ENCODE measurements at places on chromosomes 5 and 9.

- DNase-seq, result no peak
Observed at GRCh38 chr5:57225553-57225952, 51.7 kb downstream of the GPBP1 start.

DNA sequence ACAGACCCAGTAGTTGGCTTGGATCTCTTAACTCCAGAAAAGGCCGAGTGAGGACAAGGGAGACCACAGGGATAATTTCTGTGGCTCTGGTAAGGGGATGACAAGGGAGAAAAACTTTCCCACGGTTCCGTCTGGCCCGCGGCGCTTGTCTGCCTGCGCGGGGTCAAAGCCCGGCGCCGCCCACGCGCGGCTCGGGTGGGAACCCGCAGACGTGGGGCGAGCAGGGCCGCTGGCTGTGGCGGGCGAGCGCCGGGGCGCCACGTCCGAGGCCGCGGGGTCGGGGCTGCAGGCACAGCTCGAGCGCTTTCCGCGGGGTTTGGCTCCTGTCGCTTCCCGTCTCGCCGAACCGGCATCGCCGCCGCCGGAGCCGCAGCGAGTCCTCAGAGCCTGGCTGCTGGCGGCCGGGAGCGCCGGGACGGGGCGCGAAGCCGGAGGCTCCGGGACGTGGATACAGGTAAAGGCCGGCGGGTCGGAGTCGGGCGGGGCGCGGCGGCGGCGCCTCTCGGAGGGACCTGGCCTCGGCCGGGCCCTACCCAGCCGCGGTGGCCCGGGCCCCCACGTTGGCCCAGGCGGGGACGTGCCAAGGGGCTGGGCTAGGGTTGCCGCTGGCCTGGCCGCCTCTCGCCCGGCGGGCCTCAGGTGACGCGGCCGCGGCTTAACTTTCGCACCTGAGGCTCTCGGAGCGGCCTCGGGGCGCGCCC, at the start of gene RNF180:
RNF180 (plus strand) TSS at position 344 of the 701 bp plus-strand sequence. CDS start 34,965 bp downstream, outside the sequence.
- DNase-seq, result no peak

DNA sequence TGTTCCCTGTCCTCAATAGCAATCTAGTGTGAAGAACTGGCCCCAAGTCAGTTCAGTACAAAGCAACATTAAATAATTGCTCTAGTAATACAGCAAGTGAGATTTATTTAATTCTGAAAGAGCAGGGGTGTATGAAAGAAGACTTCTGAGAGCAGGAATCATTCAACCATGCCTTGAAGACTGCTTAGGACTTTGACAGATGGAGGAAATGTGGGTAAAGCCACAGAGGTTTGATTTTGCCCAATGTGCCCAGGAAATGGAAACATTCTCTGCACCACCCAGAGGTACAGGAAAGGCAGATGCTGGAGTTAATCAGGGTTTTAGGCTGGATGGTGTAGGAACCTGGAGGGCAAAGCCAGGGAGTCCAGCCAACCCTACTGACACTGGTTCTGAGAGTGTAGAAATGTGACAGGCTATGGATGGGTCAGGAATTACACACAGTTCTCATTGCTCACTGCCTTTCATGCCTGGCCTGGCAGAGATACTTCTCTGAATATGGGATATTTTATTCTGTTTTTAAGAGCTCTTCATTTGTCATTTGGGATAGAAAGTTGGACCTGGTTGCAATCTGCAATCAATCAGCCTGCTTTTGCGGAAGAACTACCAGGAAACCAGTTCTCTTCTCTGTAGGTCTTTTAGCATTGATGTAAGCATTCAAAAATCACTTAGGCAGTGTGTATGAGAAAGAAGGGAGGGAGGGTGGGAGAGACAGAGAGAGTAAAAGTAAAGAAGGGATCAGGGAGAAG, 88.3 kb downstream of the BRINP1 start:
- DNase-seq, result no peak

- DNase-seq, result no peak
Observed at GRCh38 chr9:109561137-109561536, 63.0 kb upstream of the PTPN3 start.

DNA sequence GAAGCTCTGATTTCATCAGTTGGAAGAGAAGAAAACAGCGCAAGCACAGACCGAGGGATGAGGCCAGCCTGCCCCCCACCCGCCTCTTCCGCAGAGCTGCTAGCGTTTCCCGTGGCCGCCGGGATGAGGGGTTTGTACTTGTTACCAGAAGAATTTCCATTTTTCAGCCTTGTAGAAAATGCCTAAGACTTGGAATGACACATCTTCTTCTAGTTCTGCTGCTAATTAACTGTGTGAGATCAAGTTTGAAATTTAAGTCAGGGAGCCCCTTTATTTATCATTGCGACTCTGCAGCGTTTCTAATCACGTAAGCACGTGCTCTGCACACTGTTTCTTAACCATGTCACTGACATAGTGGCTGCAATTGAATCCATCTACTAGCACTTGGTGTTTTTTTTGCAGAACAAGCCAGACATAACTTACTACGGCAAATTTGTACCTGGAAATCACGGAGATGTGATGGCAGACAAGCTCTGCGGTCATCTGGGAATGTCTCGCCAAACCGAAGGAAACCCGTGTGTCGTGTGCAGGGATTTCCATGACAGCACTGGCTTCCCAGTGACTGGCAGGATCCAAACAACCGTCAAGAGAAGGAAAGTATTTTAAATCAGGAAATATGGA, 41.8 kb upstream of the ROR2 start:
- no peak for DNase-seq

DNA sequence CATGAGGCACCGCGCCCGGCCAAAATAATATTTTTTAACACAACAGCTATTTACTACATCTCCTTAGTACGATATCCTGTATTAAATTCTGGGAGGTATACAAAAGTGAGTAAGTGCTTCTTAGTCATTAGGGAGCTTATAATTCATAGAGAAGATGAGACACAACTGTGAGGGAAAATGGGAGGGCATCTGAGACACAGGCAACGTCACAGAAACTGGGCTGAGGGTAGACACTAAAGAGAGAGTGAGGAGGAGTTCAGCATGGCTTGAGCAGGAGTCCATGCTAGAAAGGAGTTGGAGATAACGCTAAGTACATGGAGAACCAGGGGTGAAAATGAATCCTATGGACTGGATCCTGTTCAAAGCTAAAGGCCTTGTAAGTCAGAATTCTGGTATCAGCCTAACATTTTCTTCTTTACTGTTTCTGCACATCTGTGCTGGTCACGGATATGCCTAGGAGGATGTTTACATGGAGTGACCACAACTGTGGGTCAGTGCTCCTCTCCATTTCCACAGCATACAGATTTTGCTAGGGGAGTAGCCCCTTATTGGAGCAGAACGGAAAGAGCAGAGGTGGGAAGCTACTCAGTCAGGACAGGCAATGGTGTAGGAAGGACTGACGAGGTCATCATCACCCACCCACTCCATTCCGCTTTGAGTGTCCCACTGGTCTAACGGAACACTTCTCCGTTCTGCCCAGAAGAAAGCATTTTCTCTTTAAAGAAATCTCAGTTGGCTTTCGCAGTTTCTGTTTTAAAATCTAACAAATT, 310.4 kb upstream of the EFNA5 start:
- DNase-seq, result no peak

DNA sequence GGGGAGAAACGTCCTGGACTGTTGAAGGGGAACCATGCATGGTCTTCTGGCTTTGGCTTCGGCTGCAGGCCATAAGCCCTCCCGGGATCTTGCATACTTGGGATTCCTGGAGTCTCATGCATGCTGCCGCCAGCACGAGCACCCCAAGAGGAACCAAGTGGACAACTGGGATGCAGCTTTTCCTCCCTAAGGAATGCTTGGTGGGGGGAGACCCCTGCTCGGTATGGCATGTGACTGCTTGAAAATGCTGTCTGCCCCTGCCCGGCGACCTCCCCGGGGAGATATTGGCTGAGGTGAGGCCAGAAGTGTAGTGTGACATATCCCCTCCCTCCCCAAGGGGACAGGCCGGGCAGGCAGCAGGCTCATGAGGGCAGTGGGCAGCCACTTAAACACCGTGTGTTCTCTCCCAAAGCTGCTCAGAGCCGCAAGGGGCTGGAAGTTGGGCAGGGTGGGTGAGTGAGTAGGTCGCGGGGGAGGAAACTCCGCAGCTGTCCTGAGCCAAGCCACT, 15.7 kb downstream of the TMEM171 start:
- DNase-seq, result no peak

GRCh38 chr9:37426846-37427245, 4.3 kb downstream of the GRHPR start:
- DNase-seq, result no peak

GRCh38 chr5:62137628-62138027, 168.4 kb upstream of the KIF2A start:
- DNase-seq, result no peak

- no peak for DNase-seq
Observed at GRCh38 chr5:56494300-56494731, 261.2 kb upstream of the ANKRD55 start.

GRCh38 chr9:137302449-137303150, 529 bp upstream of the NRARP start:
- peak; percentile 34 for DNase-seq

DNA sequence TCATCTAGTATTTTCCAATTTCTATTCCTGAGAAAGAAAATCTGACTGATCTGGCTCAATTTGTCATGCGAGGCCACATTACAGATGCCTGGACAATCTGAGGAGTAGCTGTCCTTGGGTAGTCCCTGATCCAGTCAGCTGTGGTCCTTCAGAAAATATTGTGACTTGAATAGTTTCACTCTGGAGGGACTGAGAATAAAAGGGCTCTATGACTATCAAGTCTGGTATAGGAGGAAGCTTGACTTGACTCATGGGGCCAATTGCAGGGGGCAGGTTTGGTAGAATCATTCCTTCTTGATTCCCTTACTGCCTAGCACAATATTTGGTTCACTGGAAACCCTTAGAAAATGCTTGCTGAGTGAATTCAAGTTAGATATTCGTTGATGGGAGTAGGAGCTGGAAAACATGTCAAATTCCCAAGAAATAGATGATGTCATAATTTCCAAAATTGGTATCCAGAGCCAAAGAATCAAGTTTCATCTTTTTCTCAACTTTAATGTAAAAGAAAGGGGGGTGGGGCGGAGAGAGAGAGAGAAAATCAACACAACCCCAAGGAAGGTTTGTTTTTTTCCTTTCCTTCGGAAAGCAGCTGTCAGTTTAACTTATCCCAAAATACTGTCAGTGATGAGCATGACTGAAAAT, 32.4 kb upstream of the STX17 start:
- DNase-seq, result no peak

GRCh38 chr5:64691291-64691690, 988 bp downstream of the SHISAL2B start:
- DNase-seq, result no peak

DNA sequence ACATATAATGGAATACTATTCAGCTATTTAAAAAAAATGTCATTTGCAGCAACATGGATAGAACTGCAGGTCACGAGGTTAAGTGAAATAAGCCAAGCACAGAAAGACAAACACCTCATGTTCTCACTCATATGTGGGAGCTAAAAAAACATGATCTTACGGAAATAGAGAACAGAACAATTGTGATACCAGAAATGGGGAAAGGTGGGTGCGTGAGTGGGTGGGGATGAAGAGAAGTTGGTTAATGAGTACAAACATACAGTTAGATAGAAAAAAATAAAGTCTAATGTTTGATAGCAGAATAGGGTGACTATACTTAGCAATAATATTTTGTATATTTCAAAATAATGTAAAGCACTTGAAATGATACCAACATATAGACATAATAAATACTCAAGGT, 38.7 kb downstream of the FAM114A2 start:
- no peak for DNase-seq

GRCh38 chr5:88847420-88847819, 35.6 kb downstream of the MEF2C start:
- no peak for DNase-seq

- DNase-seq, result no peak
Observed at GRCh38 chr9:14027116-14027800, 286.7 kb downstream of the NFIB start.

- no peak for DNase-seq
Observed at GRCh38 chr5:51832934-51833470, 449.8 kb downstream of the ISL1 start.

DNA sequence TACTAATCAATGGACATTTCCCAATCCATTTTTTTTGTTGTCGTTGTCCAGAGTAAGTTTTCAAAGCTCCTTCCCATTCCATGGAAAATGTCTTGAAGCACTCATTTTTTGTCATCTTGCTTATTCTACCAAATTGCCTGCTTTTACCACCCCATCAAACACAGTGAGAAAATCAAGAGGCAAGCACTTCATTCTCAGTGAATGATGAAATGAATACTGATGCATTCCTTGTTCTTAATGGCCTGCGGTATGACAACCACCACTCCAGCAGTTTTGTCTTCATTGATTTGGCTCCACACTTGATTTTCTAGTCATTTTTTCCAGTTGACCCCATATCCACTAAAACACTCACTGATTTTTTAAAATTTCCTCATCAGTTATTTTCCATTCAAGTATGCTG, 193.5 kb upstream of the ANKH start:
- DNase-seq, result no peak

GRCh38 chr5:114948986-114949621, 220.6 kb downstream of the TRIM36 start:
- DNase-seq, result no peak

GRCh38 chr5:180498378-180498777, 4.2 kb downstream of the CNOT6 start:
- no peak for DNase-seq

GRCh38 chr5:125595095-125595494, 828.1 kb upstream of the GRAMD2B start:
- no peak for DNase-seq

- DNase-seq, result no peak
Observed at GRCh38 chr9:29339387-29339786, 1766.1 kb upstream of the C9orf72 start.

DNA sequence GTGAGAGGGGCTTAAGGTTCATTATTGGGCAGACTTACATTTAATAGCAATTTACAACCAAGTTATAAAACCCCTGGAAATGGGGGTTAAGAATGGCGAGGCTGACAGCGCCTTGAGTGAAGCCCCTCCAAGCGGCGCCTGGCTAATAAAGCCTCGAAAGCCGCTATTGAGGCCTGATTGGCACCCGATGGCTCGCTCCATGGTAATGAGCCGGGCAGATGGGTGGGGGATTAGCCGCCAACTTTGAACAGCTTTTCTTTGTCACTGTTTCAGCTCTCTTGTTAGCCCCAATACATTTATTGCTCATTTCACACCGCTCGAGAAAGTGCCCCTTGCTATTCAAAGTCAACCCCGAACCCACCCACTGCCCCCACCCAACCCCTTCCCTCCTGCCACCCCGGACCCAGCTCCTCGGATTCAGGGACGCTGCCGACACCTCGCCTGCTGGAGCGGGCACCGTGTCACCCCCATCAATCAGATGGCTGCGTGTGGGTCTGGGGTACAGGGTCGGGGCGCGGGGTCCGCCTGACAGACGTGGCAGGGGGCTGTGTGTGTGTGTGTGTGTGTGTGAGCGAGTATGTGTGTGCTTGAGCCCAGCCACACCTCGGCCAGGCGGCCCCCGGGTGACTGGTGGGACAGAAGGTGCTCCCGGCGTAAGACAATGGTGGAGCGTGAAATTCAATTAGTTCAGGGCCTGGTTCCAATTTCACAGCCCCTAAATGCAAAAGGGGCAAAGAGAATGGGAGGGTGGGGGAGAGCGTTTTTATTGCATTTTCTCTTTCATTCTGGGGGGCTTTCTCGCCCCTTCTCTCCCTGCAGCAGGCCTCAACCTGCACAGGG, 34.2 kb downstream of the ASS1 start:
- no peak for DNase-seq
